ENCODE measurements at places on chromosomes 16 and 17.

- DNase-seq = no peak
These were observed 129.9 kb downstream of the RAP1GAP2 start for GRCh38 chr17:2926019-2926650.

DNA sequence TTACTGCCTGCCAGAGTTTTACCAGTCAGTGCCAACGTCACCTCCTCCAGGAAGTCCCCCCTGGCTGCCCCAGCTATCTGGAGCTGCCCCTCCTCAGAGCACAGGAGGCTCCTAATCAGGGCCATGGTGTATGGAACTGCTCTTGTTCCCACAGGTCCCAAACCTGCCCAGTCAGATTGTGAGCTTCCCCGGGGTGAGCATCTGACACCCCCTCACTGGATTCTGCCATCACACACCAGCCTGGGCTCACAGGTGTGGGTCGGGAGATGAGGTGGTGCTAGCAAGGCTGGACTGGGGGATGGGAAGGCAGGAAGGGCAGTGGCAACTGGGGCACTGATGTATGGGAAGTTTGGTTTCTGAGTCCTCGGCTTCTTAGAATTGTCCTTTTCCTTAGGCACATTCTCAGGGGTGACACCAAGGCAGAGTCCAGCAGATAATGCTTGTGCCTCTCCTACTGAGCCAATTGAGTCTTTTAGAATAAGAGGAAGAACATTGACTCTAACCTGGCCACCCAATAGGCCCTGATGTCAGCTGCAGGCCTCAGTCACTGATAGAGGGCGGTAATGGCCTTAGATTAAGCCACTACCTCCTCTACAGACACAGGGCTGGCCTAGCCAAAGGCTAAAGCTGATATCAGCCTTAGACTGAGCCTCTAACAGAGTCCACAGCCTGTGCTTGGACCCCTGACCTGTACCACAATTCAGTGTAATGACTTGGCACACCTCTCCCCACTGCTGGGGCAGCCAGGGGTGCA, 107.9 kb downstream of the WSCD1 start:
- no peak for DNase-seq

DNA sequence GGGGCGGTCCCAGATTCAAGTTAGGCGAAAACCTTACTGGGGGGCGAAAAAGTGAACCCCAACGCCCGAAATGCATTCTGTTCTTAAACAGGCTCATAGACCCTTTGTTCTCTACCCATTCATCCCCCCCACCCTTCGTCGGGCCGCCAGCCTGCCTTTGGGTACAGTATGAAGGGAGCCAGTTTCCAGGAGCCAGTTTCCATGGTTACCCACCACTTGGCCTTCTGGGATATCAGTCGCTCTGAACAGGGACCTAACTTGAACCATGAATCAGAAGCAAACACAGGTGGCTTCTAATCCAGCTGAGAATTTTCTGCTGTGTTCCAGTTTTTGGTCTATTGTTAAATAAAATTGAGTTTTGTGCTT, 532 bp downstream of the DHX40 start:
- DNase-seq = peak; percentile 9

GRCh38 chr17:79570653-79571052, 40.2 kb downstream of the RBFOX3 start:
- DNase-seq = no peak

DNA sequence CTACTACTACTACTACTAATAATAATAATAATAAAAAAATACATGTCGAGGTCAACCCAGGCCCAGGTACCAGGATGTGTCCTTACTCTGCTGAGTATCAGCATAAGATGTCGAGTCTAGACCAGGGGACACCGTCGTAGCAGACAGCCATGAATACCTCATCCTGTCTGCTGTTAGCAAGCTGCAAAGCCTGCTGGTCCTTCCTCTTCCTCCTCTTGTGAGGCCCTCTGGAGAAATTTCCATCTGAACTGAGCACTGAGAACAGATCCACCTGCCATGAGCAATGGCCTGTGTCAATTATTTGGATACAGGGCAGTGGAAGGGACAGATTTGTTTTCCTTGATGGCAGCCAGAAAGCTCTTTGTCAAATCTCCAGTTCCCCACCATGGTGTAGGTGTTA, 168.5 kb downstream of the XYLT1 start:
- DNase-seq = no peak

GRCh38 chr16:80417706-80418271, 123.0 kb upstream of the DYNLRB2 start:
- DNase-seq = no peak

DNA sequence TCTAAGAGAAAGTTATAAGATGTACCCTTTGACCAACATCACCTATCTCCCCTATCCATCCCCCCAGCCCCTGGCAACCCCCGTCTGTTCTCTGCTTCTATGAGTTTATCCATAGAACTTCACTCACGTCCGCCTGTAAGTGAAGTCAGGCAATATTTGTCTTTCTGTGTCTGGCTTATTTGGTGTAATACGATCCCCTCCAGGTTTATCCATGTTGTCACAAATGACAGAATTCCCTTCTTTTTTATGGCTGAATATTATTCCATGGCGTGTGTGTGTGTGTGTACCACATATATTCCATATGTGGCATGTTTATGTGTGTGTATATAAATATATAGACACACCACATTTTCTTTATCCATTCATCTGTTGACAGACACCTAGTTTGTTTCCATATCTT, 339.7 kb downstream of the CPPED1 start:
- no peak for DNase-seq

- DNase-seq = no peak
These were observed 7.1 kb upstream of the TM4SF5 start for GRCh38 chr17:4764595-4764994.

DNA sequence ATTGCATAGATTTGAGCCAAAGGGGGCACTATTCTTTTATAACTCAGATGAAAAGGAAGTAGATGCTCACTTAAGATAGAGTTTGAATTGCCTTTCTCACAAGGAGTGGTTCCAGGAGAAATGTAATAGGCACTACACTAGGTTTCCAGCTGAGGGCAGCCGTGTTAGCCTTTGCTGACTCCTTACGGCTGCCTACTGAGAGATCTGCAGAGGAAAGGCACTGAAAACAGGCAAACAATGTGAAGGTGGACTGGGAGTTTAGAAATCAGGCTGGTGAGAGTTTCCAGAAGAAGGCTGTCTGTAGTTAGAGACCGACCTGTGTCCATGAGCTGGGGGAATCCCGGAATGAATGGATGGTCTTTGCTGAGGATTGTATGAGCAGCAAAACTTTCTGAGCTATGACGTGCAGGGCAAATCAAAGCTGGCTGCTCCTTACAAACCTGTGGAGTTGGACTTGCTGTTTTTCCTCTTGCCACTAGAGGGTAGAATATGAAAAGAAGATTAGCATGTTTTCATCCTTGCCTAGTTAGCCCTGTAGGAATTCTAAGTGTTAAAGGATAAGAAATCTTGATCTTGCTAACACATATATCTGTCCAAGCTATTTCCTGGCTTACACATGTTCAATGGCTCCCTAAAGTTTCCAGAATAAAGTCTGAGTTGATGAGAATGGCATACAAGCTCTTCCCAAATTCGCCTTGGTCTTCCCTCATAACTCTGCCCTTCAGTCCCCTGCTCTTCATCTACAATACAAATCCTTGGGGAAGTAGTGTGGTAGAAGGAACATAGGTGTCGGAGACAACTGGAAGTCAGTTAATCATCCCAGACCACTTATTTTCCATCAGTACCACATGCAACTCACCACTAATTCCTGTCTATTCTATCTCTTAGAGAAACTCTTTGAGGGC, 20.1 kb upstream of the TAOK1 start:
- DNase-seq = no peak

DNA sequence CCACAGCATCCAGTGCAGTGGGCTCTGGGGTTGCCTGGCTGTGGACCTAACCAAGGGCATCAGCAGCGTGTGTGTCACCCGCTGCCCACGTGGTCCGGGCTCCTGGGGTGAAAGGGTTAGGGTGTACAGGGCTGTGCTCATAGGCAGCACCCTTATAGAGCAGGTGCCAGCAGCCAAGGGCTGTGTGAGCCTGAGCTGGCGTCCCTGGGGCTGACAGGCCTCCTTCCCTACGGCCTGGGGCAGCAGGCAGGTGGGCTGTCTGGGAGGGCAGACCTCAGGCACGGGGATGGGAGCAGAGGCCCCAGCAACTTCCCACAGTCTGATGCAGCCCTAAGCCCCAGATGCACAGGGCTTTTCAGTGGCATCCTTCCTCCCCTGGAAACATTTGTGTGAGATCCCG, 13.9 kb downstream of the CD300A start:
- no peak for DNase-seq

GRCh38 chr16:56700195-56700594, 17.9 kb downstream of the MT1X start:
- no peak for DNase-seq

- no peak for DNase-seq
These were observed 19.7 kb downstream of the DHRS7B start for GRCh38 chr17:21146362-21147015.

- no peak for DNase-seq
These were observed 330 bp downstream of the CASKIN2 start for GRCh38 chr17:75514919-75515495.

DNA sequence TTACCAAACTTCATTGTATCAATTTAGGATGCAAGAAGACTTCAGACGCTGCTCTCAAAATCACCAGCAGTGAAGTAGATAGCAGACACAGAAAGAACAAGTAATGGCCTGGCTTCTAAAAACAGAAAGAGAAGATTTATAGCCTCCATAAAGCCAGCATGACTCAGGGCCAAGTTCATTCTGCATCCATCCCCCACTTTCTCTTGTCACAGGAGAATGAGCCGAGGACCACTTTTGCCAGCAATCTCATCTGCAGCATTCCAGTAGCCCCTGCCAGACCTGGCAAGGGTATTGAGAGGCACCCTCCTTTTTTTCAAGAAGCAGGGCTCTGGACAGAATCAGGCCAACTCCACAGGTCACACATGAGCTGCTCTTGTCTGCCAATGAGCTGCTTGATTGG, 355.4 kb upstream of the SOX9 start:
- DNase-seq = no peak

DNA sequence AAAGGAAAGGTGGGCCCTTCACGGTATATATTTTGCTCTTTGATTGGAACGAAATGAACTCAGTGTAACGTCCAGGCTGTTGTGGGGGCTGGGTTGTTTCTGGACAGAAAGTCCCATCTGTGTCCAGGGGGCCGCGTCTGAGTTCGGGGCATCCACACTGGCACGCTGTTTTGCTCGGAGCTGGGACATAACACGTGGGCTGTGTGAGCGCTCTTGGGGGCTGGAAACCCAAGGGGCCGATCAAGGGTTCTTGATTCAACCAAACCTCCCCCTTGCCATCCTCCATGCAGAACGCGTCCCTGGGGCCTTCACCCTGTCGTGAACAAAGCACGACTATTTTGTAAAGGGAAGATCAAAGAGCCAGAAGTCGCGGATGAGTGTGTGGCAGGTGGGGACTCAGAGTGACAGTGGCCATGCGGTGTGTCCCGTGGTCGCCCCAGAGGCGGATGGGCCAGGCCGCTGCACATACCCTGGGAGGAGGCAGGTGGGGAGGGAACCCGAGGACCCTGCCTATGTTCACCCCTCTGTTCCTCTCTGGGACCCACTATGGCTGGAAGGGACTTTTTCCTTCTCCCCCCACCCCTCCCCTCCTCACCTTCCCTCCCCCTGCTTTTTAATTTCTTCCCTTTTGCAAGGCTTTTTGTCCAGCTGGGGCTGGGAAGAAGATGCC, 387.2 kb downstream of the SEC14L1 start:
- no peak for DNase-seq

- DNase-seq = no peak
These were observed 18.1 kb upstream of the KRT17 start for GRCh38 chr17:41642252-41643156.

GRCh38 chr17:51083981-51084380, 36.7 kb downstream of the SPAG9 start:
- no peak for DNase-seq

DNA sequence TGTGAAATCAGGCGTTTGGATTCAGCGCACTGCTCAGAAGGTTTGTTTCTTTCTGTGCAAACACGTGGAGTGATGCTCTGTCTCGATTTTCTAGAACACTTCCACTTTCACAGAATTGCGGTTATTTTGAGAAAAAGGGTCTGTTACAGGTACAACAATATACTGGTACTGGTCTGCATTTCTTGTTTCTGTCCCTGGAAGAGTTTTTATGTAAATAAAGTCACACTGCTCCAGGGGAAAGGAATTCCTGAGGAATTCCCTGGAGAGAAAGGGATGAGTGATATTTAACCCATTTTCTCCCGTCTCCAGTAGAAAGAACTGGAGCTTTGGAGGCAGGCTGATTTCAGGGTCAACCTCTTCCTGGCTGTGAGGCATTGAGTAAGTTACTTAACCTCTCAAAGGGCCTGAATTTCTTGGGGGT, 16.2 kb upstream of the RMI2 start:
- no peak for DNase-seq

DNA sequence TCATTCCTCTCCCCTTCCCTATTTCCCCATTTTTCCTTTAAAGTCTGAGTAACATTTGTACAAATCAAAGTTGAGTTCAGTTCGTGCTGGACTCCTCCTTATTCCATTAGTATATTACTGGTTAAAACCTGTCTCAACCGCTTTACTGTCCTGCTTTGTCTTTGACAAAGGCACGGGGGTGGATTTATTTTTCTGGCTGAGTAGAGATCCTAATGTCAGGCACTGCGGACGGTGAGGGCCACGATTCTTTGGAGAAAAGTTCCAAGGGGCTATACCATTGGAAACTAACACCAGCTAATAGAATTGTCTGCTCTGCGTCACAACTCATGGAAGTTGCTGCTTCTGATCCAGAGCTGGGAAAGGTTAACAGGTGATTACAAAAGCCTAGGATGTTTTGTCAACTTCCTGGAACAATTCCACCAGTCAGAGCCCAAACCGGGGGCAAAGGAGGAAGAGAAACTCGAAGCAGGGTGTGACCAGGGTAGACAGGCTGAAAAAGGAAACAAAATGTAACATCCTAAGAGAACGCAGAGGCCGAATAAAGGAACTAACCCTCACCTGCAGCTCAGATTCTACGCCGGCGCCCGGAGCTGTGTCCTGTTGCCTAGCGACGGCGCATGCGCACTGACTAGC, 12.4 kb downstream of the TAT start:
- no peak for DNase-seq

- no peak for DNase-seq
These were observed 129.3 kb upstream of the TMEM97 start for GRCh38 chr17:28189667-28190066.

DNA sequence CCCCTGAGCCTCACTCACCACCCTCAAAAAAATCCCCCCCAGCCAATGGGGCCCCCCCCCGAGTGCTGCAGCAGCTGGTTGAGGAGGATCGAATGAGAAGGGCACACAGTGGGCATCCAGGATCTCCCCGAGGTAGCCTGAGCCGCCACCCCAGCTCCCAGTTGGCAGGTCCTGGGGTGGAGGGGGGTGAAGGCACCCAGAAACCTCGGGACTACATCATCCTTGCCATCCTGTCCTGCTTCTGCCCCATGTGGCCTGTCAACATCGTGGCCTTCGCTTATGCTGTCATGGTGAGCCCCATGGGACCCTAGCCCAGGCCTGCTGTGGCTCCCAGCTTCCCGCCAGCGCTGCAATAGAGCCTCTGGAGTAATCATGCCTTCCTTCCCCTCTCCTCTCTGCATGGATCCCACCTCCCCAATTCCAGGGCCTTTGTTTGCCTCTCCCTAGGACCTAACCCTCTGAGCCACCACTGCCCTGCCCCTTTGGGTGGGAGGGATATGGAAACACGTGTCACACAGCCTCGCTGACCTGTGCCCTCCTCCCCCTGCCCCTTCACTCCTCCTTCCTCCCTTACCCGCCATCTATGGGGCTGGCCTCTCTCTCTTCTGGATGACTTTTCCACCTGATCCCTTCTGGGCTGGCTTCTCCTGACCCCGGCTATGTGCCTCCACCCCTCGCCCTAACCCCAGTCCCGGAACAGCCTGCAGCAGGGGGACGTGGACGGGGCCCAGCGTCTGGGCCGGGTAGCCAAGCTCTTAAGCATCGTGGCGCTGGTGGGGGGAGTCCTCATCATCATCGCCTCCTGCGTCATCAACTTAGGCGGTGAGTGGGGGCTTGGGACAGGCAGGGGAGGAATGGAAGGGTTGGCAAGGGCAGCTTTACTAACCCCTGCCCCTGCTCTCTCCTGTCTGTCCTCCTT, 1.9 kb downstream of the PRRT2 start:
- no peak for DNase-seq

Data from stimulated activated CD8-positive, alpha-beta memory T cell treated with anti-CD3 and anti-CD28 coated beads, Interleukin-15, amount 100 ng/mL, for 4 hours (primary cell).